ENCODE measurements at places on chromosomes 6 and 20.

- H3K4me1 ChIP-seq, result no peaks in the 10 kb centered on the region
- no peak overlapping the region for H3K27ac ChIP-seq
- no peak overlapping the region for H3K4me3 ChIP-seq
Observed at GRCh38 chr6:168100803-168101589, 22.0 kb upstream of the FRMD1 start.

GRCh38 chr6:110543106-110543505 is 66.7 kb upstream of the SLC22A16 start:
- H3K27me3 ChIP-seq, result no peaks in the 10 kb centered on the region
- H3K4me3 ChIP-seq, result no peak overlapping the region
- no peak overlapping the region for H3K27ac ChIP-seq
- no peaks in the 10 kb centered on the region for H3K36me3 ChIP-seq

GRCh38 chr6:112087136-112087911 is at the start of the genes FAM229B and TUBE1:
Gene FAM229B (plus strand): TSS chr6:112087591. CDS start chr6:112099284, 11,693 bp downstream.
Gene TUBE1 (minus strand): TSS chr6:112087482. CDS start chr6:112087434, 48 bp downstream.
- peak; percentile 79 for DNase-seq
- peak within 1 kb of the TSS; percentile 64 for H3K4me3 ChIP-seq

DNA sequence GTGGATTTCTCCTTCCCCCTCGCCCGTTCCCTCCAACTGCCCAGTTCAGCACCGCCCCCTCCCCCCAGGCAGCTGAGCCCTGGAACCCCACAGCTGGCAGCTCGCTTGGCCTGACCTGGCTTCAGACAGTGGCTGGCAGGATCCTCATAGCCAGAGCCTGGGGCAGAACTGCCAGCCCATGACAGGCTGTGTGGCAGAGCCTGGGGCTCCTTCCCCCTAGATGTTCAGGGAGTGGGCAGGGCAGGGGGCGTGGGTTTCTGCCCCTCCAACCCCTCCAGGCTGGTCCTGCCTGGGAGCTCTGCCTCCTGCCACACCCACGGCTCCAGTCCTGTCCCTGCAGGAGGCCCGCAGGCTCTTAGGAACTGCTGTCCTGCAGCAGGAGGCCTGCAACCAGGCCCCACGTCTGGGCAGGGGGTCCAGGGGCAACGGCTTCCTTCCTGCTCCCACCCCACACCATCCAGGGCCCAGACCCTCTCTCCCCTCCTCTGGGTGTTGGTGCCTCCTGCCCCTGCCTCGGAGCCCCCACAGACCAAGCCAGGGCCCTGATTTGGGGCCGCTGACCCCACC is 9.6 kb upstream of the KCNQ2 start:
- H3K27ac ChIP-seq, result no peak overlapping the region
- H3K4me3 ChIP-seq, result no peak overlapping the region
- DNase-seq, result no peak
- H3K27me3 ChIP-seq, result no peaks in the 10 kb centered on the region
- H3K36me3 ChIP-seq, result no peaks in the 10 kb centered on the region
- no peaks in the 10 kb centered on the region for H3K4me1 ChIP-seq

- no peak overlapping the region for H3K4me3 ChIP-seq
- peaks cover 4% of the 10 kb centered on the region for H3K36me3 ChIP-seq
- no peaks in the 10 kb centered on the region for H3K4me1 ChIP-seq
- no peak for DNase-seq
Observed at GRCh38 chr6:152272486-152272885, 364.7 kb downstream of the SYNE1 start.

- no peaks in the 10 kb centered on the region for H3K36me3 ChIP-seq
- no peaks in the 10 kb centered on the region for H3K4me1 ChIP-seq
- no peak overlapping the region for H3K4me3 ChIP-seq
- H3K27ac ChIP-seq, result no peak overlapping the region
- no peak for DNase-seq
Observed at GRCh38 chr20:1204576-1204975, 1.3 kb downstream of the C20orf202 start.
